ENCODE measurements at places on chromosomes 2 and 18.

DNA sequence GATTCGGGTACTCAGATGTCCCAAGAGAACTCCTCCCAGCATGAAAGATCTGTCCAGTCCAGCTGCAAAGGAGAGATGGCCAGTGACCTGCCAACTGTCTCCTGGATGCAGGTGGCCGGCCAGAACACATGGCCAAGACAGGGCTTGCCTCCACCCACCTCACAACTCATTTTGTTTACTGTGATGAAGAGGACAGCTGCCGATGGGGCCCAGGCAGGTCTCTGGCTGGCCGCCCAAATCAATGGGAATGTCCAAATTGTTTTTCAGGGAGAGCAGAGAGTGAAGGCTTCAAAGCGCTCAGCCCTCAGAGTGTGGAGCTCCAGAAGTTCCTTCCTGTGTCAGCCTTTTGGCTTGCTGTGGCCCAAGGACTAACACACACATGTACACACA, 41.9 kb downstream of the FOSL2 start:
- DNase-seq = no peak

GRCh38 chr18:27181726-27182125, 3.4 kb downstream of the CHST9 start:
- DNase-seq = no peak

DNA sequence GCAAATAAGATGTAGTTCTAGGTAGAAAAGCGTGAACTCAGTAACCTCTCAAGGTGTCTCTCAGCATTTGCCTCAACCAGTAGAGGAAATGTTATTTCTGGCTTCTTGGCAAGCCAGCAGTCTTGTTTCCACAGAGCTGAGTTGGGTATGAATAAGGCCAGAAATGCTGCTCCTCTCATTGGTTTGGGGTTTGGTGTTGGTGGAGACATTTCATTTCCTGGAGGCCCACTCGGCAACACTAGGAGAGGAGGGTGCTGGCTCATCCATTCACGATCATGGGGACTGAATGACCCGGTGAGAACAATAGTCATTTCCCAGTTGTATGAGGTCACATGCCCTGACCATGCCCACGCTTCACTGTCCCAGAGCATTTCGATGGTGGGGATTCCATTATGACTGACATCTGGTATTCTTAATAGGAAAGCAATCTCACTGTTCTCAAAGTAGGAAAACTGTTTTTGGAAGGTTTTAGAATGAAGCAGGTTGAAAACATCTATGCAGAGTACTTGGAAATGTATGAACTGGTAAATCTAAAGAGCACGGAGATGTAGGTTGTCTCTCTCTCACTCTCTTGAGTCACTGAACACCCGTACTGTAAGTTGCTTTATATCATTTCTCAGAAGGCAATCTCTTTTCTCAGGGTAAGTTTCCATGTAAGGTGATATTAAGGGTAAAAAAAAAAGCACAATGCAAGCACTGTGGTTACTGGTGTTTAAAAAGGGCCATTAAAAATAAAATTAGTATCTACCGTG, 37.1 kb upstream of the CTLA4 start:
- no peak for DNase-seq

GRCh38 chr18:60096428-60096827, 196.6 kb downstream of the PMAIP1 start:
- no peak for DNase-seq

GRCh38 chr18:56148373-56148772, 490.0 kb downstream of the TXNL1 start:
- no peak for DNase-seq

GRCh38 chr2:134926231-134926931, 7.8 kb downstream of the CCNT2 start:
- no peak for DNase-seq

DNA sequence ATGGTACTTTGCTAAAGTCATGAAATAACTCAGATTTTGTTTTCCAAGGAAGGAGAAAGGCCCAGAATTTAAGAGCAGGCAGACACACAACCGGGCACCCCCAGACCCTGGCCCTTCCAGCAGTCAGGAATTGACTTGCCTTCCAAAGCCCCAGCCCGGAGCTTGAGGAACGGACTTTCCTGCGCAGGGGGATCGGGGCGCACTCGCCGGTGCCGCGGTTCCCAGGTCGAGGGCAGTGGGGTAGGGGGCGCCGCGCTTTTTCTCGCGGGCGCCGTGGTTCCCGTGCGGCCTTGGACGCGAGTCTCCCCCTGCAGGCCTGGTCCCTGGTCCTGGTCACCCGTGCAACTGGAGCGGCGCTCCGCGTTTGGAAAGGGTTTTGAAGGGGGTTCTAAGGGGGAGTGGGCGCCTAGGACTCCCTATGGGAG, 1.2 kb downstream of the ZNF236 start:
- peak; percentile 22 for DNase-seq

- peak; percentile 66 for DNase-seq
Observed at GRCh38 chr2:143259368-143259958, 130.2 kb downstream of the ARHGAP15 start.

GRCh38 chr2:157504623-157505022, 60.7 kb upstream of the CYTIP start:
- peak; percentile 29 for DNase-seq

DNA sequence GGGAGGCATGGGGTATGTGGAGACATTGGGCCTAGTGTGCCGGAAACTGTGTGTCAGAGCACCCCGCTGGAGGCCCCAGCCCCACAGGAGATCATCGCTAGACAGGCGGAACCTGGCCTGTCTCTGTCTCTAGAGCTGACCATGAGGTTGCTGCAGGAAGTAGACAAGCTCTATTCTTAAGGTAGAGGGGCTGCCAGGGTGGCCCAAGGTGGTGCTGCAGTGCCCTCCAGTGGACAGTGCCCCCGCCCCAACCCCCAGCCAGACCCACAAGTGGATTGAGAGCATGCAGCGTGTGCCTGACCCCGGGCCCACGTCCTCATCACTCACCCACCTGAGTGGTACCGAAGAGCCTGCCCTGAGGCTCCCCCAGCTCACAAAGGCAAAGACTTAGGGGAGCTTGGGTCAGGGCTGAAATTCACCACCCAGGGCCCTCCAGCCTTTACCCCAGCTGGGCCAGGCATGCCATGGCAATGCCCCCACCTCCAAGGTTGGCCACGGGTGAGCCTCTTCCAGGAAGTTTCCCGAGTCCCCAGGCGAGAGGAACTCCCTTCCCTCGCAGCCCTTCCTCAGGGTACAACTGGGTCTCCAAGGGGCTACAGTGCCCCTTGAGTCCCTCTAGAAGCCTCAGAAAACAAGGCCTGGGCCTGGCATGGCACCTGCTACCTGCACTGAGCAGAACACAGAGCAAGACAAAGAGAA, 155.0 kb downstream of the TTC32 start:
- DNase-seq = no peak

DNA sequence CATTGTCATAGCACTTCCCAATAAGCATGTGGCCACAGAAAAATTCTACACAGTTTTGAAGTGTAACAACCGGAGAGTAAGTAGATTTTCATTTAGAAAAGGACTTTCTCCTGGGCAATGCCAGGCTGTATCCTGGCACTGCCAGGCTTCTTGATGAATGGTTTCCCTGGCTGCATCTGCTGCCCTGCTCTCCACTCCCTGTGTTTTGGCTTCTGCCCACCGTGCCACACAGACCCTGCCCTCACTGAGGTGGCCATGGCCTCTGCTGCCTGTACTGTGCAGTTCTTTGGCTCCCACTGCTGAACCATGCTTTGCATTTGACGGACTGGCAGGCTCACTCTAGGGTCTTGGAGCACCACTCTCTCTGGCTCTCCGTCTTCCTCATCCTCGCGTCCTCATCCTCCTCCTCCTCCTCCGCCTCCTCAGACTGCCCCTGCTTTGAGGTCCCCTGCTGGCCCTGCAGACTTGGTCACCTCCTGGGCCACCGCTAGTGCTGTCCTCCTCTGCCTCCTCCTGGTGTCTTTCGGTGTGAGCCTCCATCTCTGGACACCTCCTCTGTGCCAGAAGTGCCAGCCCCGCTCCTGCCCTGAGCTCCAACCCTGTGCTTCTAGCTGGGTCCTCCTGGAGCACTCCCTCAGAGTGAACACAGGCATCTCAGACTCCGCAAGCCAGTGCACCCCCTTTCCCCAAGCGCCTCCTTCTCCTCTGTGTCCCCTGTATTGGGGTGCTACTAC, 45.9 kb upstream of the CNGA3 start:
- DNase-seq = no peak

DNA sequence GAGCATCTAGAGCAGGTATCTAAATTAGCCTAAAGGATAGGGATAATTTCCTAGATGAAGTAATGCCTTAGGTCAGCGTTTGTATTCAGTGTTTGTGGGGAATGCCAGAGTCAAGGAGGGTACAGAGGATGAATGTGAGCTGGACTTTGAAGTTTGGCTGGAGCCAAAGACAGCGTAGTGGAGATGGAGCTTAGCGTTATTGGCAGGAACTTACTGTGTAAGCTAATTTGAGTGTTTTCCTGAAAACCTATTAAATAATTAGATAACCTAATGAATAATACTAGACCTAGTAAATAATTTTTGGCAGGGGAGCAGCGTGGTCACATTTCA, 4.2 kb downstream of the RNF138 start:
- no peak for DNase-seq

- DNase-seq = no peak
Observed at GRCh38 chr2:209472112-209472832, 48.4 kb downstream of the MAP2 start.

DNA sequence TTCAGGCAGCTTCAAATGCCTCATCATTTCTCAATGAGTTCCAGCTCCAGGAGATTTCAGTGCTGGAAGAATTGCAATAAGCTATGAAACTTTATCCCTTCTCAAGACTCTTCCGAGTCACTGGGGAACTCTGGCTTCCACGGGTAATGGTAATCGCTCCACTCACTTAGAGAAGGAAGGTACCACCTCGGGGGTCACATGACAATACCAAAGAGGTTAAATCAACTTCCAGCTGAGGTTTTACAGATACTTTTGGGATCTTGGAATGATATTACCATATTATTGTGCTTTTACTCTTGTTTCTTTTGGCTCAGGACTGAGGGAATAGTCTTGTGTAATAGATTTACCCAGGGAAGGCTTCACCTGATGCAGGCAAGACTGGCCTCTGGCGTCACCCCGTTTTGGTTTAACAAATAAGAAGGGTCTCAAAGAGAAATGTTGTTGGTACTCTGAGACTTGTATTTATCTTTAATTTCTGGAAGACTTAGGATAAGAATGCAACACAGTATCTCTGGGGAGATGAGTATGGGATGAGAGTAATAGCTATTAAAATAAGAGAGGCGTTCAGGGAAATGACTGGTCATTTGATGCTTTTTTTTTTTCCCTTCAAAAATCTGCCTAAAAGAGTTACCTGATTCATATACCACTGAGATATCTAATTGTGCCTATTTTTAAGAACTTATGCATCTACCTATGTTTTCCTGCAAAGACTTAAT, 316.9 kb upstream of the ZEB2 start:
- DNase-seq = no peak

DNA sequence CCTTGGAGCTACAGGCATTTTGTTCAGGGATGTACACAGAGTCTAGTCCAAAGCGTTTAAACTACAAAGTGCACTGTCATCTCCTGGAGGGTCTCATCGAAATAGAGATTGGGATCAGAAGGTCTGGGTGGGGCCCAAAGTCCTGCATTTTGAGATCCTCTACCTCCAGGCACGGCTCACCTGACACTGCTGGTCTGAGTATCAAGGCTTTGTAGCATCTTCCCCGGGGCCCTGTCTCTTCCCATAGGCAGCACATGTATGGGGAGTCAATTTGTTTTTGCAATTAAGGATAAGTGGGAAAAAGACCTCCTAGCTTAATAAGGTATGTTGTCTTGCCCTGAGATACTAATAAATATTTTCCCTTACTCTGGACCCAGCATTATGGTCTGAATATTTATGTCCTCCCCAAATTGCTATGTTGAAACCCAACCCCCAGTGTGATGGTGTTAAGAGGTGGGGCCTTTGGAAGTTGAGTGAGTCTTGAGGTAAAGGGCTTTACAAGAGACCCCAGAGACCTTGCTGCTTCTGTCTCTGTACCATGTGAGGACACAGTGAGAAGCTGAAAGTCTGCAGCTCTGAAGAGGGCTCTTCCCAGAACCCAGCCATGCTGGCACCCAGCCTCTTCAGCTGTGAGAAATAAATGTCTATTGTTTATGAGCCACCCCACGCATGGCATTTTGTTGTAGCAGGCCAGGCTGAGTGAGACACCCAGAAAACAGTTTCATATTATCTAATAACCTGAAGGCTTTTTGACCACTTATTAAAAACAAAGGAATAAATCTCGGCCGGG, 258.7 kb upstream of the HS6ST1 start:
- no peak for DNase-seq

GRCh38 chr2:129923265-129924091, 56.0 kb upstream of the RAB6C start:
- no peak for DNase-seq

DNA sequence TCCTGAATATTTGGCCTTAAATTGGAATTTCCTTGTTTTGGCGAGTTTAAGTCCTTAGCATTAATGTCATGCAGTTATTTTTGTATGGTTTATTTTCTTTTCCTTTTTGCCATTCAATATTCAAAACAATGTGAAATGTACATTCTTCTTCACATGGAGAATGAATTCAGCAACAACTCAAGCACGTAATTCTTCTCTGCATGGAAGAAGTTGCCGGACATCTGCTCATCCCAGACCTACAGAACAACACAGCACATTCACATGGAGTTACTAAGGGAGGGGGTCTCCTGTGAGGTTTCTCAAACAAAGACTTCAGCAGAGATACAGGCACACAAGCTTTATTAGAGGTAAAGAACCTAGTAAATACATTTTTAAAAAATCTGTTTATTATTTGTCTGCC, 236.8 kb downstream of the SATB2 start:
- no peak for DNase-seq

DNA sequence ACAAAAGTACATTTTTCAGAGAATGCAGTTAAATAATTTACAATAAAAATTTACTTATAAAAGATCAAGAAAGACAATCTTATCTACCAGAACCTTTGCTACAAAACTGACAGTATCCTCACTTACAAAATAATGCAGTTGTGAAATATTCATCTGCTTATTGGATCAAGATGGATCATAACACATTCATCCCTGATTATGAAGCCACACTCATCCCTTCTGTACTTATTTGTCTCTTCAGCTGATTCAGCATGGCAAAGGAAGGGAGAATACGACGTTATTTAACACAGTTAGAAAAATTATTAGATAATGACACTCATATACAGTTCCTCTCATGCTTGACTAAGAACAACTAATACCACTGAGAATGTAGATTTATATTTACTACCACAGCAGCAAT, 46.4 kb downstream of the TCF4 start:
- no peak for DNase-seq

- peak; percentile 84 for DNase-seq
Observed at GRCh38 chr2:25951071-25951547, 31.2 kb downstream of the KIF3C start.
